ENCODE measurements at places on chromosomes 1 and 21.

DNA sequence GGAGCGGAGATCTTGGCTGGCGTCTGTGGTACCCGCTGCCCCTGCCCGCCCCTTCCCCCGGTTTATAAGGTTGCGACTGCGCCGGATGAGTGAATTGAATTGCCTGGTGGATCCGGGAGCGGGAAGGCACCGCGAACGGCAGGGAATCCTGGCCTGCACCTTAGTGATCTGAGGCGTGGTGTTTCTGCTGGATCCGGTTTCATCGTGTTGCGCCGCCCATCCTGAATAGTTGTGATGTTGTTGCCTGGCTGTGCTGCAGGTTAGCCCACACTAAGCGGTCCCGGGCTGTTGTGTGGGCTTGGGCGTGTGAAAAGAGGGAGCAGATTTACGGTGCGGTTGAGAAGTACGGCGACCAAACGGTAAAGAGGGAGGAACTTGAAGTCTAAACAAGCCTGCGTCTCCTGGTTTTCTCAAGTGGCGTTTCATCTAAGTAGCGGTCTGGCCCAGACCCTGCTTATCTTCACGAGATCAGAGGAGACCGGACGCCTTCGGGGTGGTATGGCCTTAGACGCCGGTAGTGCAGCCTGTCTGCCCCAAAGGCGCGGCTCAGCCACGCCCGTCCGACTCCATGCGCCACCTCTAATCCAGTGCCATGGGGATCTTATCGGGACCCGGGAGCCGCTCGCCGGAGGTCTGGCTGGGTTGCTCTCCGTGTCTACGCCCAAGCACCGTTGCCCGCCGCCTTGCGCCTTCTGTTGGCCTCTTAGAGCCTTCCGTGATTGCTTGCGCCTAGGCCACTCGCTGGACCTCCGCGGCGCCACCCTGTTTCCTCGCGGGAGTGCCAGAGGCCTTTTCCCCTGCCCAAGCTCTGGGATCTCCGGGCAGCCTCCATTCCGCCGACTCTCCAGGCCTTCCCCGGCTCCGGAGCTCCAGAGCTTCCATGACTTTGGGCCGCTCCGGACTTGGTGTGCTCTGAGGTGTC lies 87.5 kb upstream of the RHOU start:
- no peak for DNase-seq

DNA sequence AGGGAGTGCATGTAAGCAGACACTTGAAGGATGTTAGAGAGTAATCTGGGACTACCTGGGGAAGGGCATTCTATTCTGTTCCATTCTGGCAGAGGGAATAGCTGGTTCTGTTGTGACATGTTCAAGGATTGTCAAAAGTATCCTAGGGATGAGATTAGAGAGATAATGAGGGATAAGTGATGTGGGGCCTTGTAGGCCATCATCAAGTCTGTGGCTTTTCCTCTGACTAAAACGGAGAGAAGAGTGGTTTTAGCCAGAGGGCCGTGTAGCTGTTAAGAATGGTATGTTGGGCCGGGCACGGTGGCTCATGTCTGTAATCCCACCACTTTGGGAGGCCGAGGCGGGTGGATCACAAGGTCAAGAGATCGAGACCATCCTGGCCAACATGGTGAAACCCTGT lies 23.6 kb downstream of the TGFB2 start:
- no peak for DNase-seq

GRCh38 chr21:44263221-44263760 lies 1.6 kb upstream of the DNMT3L start:
- DNase-seq: no peak

DNA sequence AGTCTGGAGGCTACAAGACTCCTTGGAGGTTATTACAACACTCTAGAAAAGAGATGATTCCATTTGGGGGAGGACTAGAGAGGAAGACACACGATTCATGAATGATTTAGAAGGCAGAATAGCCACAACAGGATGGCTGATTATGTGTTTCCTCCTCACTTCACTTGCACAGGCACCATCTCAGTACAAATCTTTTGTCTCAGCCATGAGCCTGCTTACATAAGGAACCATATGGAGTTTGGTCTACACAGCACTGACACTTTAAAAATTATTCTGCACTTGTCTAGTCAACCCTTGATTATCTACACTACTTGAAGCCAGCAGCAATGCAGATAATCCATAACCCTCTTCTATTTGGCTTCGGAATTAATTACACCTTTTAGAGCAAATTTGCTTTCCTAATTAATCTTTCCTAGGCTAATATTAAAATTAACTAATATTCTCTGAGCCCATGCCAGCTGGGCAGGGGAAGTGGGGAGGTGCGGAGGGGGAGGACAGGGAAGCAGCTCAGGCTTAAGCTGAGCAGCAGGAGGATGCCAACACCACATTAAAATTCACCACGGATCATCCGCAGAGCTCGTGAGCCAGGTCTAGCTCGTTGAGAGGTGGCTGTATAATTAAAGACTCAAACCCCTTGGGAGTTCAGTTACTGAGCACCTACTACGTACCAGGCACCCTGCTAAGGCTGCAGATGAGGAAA lies 3.2 kb upstream of the LEMD1 start:
- no peak for DNase-seq

- DNase-seq: no peak
Measured at GRCh38 chr1:54842963-54843362, 41.8 kb upstream of the TTC22 start.

GRCh38 chr1:205669341-205670149 lies 10.8 kb downstream of the SLC45A3 start:
- peak; percentile 77 for DNase-seq

GRCh38 chr1:159854693-159855192 lies 7.7 kb downstream of the VSIG8 start:
- peak; percentile 74 for DNase-seq
